Kasumi-1 (cell line): ENCODE measurements at places on chromosomes 12 and 14.

DNA sequence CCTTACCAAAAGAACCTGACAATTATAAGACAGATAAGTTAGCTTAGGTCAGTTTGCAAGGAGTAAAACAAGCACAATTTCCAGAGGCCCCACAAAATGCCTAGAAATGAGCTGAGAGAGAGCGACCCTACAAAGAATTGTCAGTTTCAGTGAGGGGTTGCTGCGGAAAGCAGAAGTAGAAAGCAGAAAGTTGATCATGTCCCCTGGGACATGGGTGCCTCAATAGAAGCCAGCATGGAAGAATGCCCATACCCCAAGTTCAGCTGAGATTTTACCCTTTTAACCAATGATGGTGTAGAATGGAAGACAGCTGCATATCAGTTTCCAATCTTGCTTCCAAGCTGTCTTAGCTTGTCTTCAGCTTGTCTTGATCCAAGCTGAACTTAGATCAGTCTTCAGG lies 21.8 kb upstream of the CRY1 start:
- no peak for DNase-seq

GRCh38 chr14:36320897-36321381 lies 502 bp upstream of the MBIP start:
- DNase-seq: no peak

GRCh38 chr12:50636505-50636904 lies 127.4 kb upstream of the ATF1 start:
- no peak for DNase-seq

DNA sequence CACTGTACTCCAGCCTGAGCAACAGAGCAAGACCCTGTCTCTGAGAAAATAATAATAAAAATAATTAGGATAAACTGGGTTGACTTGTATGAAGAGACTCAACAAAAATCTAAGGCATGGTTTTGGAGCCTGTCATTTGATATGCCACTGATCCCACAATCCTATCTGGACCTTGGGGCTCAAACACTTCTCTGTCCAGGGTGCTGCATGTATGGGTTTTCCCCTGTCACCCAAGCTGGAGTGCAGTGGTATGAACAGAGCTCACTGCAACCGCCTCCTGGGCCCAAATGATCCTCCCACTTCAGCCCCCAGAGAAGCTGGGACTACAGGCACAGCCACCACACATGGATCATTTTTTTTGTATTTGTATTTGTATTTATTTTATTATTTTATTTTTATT lies 5.3 kb upstream of the VSIG10 start:
- DNase-seq: no peak

GRCh38 chr14:44914849-44915248 lies 46.9 kb downstream of the KLHL28 start:
- DNase-seq: no peak

DNA sequence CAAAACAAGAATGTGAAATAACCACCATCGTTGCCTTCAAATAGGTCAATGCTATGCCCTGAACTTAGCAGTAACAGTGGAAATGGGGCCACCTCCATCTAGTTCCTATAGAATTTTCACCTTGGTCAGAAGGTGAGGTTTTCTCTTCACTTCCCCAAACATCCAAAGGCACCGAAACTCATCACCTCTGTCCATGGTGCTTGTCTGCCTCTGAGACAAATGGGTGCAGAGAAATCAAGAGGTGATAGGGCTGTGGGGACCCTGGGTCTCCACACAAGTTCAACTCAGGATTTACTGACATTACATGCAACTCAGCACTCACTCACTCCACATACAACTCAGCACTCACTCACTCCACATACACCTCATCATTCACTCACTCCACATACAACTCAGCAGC lies 26.2 kb upstream of the TMEM132C start:
- no peak for DNase-seq

- peak; percentile 70 for DNase-seq
These were observed 9.1 kb downstream of the FAM181A start for GRCh38 chr14:93936245-93936644.

DNA sequence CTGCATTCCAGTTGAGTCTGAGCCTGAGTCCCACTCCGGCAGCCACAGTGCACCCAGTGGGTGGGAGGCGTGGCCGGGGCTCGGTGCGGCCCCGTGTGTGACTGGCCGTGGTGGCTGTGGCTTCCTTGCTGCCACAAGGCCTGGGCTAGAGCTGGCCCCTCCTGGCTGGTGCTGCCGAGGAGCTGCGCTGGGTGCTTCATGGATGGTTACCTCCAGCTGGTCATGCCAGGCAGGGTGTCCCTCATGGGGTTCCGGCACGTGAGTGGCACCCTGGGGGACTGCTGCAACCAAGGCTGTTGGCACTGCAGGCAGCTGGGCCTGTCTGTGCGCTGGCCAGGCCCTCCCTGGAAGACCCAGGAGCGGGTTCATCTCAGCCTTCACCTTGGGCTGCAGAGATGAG lies 62.7 kb downstream of the KIF26A start:
- DNase-seq: no peak

DNA sequence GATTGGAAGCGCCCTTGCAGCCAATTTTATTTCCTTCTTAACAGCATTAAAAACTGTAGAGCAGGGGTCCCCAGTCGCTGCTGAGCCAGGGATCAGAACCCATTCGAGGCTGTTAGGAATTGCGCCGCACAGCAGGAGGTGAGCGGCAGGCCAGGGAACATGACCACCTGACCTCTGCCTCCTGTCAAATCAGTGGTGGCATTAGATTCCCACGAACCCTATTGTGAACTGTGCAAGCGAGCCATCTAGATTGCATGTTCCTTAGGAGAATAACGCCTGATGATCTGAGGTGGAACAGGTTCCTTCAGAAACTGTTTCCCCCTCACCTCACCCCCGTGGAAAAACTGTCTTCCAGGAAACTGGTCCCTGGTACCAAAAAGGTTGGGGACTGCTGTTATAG lies 107.4 kb downstream of the DNAI7 start:
- no peak for DNase-seq

- DNase-seq: peak; percentile 55
These were observed 160.9 kb downstream of the SPTSSA start for GRCh38 chr14:34300882-34301734.

- DNase-seq: peak; percentile 58
These were observed 241.4 kb upstream of the PDZRN4 start for GRCh38 chr12:40946612-40947194.

DNA sequence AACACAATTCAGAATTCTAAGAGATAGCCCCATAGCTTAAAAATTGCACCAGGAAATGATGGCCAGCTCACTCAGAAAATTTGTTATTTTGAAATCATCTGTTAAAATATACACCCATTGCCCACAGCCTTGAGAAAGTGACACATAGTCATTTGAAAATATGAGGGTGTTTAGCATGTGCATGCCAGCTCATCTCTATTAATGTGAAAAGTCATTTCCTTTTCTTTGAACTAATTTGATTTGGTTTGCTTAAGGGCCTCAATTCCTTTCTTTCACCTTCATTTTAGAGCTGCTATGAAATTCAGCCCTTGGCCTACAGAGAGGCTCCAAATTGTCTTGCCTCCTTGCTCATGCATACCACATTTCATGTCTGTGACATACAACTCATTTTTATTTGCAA lies 241.4 kb downstream of the PHLDA1 start:
- DNase-seq: no peak

GRCh38 chr12:115661112-115661511 lies 616.4 kb downstream of the MED13L start:
- DNase-seq: no peak

DNA sequence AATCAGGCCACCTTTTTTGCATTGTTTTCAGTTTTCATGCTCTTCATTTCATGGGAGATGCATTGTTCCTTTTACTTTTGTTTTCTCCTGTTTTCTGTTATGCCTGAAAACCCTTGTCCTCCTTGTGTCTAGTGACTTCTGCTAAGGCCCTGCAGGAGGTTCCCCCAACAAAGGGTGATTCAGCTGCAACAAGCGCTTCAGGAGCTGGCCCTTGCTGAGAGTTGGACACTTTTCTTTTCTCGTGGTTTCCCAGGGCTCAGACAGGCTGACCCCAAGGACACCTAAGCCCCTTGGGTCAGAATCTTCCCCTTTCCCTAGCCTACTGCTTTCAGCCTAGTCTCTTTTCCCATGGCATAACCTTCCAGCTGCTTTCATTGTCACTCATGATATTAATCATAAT lies 98.9 kb downstream of the PLXNC1 start:
- no peak for DNase-seq

DNA sequence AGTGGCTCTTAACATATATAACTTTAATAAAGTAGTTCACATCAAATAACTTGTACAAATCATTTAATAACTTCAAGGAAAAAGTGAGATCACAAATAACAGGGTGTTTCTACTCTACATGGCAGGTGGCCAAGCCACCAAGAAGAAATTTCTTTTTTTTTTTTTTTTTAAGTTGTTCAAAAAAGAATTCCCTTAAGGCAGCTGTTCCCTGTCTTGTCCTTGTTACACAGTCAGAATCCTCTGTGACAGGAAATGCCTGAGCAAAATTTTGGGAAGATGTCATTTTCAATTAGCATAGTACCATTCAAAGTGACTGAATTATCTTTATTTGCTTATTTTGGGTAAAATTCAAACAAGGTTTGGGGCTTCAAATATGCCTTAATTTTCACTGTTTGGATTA lies 79.4 kb downstream of the LIN7A start:
- DNase-seq: no peak

GRCh38 chr12:29066011-29066588 lies 83.0 kb upstream of the FAR2 start:
- peak; percentile 50 for DNase-seq

DNA sequence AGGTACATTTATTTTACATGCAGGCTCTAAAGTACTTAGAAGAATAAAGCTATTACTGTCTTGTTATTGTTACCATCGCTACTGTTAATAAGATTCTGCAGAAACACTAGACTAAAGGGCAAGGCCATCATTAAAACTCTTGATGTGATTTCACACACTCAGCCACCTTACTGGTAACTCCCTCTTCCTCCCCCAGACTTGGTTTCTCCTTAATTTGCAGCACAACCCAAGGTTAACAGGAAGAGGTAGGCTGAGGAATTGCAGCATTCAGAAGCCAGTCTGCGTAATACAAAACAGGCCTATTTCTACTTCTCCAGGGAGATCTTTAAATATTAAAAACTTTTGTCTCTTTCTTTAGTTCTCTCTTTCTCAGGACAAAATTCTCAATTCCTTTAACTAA lies 210.3 kb downstream of the BTG1 start:
- no peak for DNase-seq

- no peak for DNase-seq
These were observed at the start of gene FERMT2 for GRCh38 chr14:52950898-52951680. Gene FERMT2 (minus strand): TSS chr14:52951050. CDS start chr14:52950568, 482 bp downstream.

GRCh38 chr12:40473962-40474361 lies 218.3 kb upstream of the CNTN1 start:
- no peak for DNase-seq

DNA sequence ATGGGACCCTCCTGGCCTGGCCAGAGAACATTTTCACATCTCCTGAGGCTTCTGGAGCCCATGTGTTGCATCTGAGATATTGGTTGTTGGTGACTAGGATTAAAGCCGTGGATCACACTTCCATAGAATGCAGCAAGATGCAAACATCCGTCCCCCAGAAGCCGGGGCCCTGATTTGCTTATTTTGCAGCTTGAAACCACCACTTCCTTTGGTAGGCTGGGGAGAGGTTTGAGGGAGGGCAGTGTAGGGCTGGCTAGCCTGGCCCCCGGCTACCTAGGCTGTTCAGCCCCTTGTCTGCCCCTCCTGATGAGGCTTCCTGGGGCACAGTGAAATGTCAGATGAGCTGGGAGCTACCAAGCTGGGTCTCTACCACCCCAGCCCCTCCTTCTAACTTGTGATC lies 209.7 kb upstream of the PWP1 start:
- DNase-seq: no peak

- DNase-seq: no peak
These were observed 362.9 kb downstream of the RAD51B start for GRCh38 chr14:68182492-68182891.

GRCh38 chr12:127310548-127310947 lies 956.4 kb upstream of the TMEM132C start:
- DNase-seq: no peak
